ENCODE measurements at places on chromosomes 7 and 10. TPM values are rescaled to one million over a fixed set of nuclear protein-coding genes. Genes with fewer than 3 reads are reported as not detected.

AOAH gene
- 4.4 TPM for total RNA-seq

TMEM139 gene
- 20.5 TPM for total RNA-seq

ACTL6B gene
- total RNA-seq, result not detected

PARG gene
- total RNA-seq, result 28.9 TPM

C10orf143 gene
- 0.88 TPM for total RNA-seq
